T-helper 2 cell (primary cell): ENCODE measurements at places on chromosomes 1 and 21.

- DNase-seq, result no peak
Measured at GRCh38 chr1:209936125-209936524, 1.9 kb upstream of the SYT14 start.

DNA sequence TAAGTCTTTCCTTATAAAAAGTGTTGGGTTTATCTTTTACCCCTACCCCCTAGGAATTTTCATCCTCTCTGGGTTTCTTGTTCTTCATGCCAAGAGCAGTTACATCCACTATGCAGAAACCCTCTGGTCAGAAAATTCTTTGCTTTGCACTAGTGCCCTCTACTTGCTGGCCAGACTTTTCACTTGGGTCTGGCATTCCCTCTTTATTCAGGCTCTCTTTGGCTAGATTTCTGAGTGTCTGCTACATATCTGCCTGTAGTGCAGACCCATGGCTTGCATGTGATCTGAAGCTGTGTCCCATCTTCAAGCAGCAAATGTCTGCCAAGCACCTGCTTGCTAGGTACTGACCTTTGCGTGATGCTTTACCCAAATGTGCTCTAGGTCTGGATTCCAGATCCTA is 237.0 kb downstream of the GPATCH2 start:
- DNase-seq, result no peak

- no peak for DNase-seq
Measured at GRCh38 chr1:62687421-62687902, 724 bp downstream of the DOCK7 start.

DNA sequence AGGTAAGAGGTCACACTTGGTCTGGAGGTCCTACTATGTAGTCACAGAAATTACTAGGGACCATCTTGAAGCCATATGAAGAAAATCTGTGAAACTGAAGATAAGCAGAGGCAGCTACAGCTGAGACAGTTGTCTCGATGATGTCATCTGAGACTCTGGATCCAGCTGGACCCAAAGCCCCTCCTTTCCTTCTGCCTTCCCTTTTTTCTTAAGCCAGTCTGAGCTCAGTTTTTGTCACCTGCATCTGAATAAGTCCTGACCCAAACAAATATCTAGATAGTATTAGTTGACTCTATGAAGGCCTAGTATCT is 143.3 kb downstream of the ETS2 start:
- no peak for DNase-seq

DNA sequence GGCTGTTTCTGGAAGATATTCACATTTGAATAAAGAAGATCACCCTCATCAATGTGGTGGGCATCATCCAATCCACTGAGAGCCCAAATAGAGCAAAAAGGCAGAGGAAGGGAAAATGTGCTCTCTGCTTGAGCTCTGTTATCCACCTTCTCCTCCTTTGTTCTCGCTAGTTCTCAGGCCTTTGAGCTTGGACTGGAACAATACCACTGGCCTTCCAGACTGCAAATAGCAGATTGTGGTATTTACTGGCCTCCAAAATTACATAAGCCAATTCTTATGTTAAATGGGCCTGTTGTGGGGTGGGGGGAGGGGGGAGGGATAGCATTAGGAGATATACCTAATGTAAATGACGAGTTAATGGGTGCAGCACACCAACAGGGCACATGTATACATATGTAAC is 219.3 kb downstream of the C1orf94 start:
- DNase-seq, result no peak

DNA sequence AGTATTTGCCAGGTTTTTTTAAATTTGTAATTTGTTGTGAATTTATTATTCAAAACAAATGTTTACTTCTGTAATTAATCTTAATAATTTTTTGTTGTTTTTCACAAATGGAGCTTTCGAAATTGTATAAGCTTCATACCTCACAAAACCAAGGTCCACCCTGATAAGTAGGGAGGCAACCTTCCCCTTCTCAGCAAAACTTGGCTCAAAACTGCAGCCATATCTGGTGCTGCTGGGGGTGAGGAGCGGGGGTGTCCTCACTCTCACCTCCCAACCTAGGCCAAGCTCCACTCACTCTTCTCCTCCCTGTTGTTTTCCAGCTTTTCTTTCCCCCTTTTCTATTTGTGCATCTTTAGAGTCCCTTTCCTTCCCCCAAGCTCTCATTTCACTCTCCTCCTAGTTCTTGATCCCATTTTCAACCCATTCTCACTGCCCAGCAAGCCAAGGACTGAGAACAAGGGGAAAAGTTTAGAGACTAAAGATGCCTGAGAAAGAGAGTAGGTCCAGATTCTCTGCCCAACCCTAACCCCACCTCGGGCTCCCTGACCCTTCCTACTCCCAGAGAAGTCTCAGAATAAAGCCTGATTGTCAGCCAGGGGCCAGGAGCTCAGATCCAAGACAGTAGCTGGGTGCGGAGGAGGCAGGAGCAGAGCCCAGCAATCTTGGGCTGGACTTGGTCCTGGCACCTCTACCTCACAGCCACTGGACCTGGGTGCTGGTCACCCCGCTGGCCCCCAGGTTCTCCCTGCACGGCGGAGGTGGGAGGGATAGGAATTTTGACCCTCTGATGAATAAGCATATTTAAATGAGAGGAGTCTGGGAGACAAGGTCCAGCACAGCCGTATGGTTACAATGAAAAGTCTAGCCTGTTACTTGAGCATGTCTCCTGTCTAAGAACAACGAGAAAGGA is 8.3 kb upstream of the CFAP45 start:
- DNase-seq, result no peak

- DNase-seq, result peak; percentile 31
Measured at GRCh38 chr1:5481889-5482288, 510.3 kb downstream of the NPHP4 start.

DNA sequence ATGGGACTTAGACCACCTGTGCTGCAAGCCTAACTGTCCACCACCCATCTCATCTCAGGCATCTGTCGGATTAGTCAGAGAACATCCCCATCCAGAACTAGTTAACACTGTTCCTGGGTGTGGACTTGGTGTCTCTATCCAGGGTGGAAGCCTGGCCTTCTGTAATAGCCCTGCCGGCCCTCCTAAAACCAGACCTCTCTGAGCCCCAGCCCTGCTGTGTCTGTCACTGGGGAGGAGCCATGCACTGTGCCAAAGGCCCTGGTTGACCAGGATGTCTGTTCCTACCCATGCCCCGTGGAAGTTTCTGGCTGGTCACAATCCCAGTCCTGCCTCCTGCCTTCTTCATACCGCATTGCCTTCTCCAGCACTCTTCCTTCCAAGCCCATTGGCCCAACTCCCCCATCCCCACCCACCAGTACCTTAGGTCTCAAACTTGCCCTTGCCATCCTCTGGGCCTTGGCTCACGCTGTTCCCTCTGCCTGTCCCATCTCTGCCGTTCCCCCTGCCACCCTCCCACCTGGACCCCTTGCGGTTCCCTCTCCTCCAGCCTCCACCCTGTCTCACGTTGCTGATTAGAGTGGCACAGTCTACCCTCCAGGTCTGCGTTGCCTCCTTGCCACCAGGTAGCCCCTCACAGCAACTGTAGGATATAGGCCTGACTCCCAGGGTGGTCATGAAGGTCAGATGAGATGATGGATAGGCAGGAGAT is 105.6 kb downstream of the EPHB2 start:
- DNase-seq, result no peak

DNA sequence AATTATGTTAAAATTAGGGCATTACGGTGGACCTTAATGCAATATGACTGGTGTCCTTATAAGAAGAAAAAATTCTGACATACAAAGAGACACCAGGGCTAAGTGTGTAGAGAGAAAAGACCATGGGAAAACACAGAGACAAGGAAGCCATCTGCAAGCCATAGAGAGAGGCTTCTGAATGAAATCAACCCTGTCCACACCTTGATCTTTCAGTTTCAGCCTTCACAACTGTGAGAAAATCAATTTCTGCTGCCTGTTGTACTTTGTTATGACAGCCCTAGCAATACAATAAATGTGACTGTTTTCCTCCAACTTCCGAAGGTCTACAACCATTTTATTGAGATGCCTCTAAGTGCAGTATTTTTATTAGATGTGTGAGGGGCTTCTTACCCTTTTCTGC is 1407.2 kb downstream of the MRPL39 start:
- no peak for DNase-seq

- no peak for DNase-seq
Measured at GRCh38 chr21:27406300-27407009, 439.6 kb upstream of the ADAMTS5 start.

DNA sequence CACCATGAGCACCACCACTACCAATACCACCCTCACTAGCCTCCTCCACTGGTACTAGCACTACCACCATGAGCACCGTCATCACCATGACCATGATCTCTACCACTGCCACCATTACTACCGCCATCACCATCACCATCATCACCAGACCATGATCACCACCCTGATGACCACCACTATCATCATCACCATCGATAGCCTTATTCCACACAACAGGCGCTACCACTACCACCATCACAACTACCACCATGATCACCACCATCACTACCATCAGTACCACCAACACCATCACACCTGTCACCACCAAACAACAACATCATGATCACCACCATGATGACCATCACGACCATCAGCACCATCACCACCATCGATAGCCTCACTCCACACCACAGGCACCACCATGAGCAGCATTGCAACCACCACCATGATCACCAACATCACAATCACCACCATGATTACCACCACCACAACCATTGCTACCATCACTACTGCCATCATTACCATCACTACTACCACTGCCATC is 56.6 kb upstream of the CASZ1 start:
- DNase-seq, result no peak

DNA sequence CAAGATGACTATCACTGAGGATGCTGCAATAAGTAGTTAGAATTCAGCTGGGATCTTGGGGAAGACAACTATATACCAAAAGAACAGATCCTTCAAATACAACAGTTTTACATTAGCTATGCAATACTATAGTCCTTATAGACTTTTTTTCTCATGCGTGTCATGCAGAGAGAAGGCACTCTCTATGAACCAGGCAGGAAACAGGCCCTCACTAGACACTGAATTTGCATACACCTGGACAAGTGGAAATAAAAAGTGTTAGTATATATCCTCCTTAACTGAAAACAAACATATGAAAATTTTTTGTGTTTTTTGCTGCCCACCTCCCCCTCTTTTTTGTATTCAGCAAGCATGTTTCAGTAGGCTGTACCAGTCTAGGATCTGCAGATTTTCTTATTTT is 29.9 kb downstream of the TMCO1 start:
- no peak for DNase-seq

- no peak for DNase-seq
Measured at GRCh38 chr1:185144233-185144632, 12.5 kb downstream of the TRMT1L start.

DNA sequence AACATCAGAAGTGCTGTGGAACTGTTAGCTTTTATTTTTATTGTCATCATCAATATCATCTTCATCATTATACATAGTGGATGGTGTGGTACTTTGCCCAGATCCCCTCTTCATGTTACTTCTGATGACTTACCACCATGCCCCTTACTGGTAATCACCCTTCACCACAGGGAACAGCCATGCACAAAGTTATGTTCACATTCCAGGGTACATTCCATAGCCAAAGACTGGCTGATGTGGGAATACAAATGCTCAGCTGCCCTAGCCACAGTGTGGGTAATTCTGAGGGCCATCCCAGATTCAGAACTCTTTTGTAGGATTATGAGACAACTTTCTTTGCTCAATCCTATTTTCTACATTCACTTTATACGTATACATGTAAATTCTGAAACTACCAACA is 691.3 kb upstream of the CXADR start:
- DNase-seq, result no peak

DNA sequence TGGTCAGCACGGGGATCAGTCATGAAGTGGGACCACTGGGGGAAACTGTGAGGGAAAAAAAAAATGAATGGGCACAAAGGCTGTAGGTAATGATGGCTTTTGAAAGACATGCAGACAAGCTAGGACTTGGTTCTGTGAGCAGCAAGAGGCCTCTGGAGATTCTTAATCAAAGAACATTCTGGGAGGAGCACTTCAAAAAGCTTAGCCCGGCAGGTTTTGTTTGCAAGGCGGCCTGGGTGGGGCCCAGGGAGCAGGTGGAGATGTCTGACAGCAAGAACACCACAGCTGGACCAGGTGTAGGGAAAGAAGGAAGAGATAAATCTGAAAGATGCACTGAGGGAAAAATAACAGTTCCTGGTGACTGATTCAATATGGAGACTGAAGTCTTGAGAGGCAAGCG is 6.0 kb downstream of the TEX35 start:
- no peak for DNase-seq

DNA sequence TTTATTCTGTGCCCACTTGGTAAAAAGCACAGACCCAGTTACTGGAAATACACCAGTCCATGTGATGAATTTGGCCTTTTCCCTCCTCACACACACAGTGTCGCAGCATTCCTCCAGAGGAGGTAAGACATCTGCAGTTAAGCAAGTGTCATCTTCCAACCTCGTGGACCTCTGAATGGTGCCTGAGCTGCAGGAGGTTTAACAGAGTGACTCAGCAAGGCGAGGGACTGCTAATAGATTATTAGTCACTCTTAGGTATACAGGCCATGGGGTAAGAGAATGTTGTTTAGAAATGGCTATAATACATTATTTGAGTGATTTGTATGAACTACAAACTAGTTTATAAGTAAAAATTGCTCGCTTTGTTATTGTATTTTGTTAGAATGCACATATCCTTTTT is 8.6 kb upstream of the LRRC8B start:
- no peak for DNase-seq

- no peak for DNase-seq
Measured at GRCh38 chr1:239819096-239819495, 272.6 kb upstream of the FMN2 start.

GRCh38 chr1:162177126-162177525 is 107.6 kb downstream of the NOS1AP start:
- DNase-seq, result no peak

GRCh38 chr1:17001760-17002523 is 9.8 kb downstream of the ATP13A2 start:
- no peak for DNase-seq
